Activated T-cell treated with anti-CD3 and anti-CD28 coated beads, Interleukin-2, amount 50 U/mL, for 4 hours (primary cell): ENCODE measurements at places on chromosomes 5 and 9. TPM values are rescaled to one million over a fixed set of nuclear protein-coding genes. Genes with fewer than 3 reads are reported as not detected.

- DNase-seq = no peak
These were observed 318.8 kb downstream of the BNC2 start for GRCh38 chr9:16551692-16552091.

DNA sequence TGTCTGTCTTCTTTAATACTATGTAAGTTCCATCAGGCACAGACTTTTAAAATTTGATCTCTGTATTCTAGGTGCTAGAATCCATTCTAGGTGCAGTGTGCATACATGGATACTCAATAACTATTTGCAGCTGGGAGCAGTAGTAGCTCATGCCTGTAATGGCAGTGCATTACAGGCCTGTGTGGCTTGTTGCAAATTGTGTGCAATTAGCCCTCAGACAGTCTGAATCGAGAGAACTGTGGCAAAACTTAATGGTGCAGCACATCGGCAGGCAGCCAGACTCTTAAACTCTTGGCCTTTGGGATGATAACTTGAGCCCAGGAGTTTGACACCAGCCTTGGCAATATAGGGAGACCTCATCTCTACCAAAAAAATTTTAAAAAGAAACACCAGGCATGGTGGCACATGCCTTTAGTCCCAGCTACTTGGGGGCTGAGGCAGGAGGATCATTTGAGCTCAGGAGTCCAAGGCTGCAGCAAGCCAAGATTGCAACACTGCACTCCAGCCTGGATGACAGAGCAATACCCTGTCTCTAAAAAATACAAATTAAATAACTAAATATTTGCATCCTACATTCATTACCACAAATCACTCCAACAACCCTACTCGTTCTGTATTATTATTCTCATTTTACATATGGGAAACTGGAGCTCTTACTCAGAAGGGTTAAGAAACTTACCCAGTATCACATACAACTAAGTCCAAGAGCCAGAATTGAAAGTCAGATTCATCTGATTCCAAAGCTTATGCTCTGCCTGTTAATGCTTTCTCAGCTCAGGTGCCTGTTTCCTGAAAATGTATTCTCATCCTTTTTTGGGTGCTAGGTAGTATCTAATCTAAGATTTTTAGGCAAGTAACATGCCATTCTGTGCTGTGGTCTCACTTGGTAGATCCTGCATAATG lies 30.1 kb downstream of the PRKACG start:
- DNase-seq = no peak

DNA sequence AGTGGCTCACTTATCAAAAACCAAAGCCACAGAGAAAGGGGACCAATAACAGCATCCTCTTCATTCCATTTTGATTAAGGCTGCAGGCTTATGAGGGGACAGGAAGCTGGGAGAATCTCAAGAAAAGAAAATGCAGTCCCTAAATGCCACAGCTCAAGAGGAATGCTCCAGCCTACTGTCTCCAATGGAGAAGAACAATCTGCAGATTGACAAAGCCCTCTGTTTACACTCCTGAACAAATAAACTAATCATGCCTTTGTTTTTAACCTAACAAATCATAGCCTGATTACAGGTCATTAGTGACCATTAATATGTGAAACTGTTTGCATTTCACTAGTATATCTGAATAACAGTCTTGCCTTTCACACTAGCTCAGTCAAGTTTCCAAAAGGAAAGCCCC lies 26.5 kb downstream of the PPP2R2B start:
- DNase-seq = no peak

- DNase-seq = no peak
These were observed 4.1 kb downstream of the RPL35 start for GRCh38 chr9:124857533-124858162.

Gene FOXD1
- not detected for total RNA-seq

Gene BSPRY
- total RNA-seq = 1.8 TPM

Gene TAS2R1
- total RNA-seq = not detected

Gene BTNL8
- total RNA-seq = not detected
